ENCODE measurements at places on chromosomes 12 and 14.
A peak's percentile ranks its signal among the peaks of the same experiment; 100 is the strongest.

- DNase-seq, result no peak
Measured at GRCh38 chr12:128578045-128578444, 245.7 kb downstream of the SLC15A4 start.

DNA sequence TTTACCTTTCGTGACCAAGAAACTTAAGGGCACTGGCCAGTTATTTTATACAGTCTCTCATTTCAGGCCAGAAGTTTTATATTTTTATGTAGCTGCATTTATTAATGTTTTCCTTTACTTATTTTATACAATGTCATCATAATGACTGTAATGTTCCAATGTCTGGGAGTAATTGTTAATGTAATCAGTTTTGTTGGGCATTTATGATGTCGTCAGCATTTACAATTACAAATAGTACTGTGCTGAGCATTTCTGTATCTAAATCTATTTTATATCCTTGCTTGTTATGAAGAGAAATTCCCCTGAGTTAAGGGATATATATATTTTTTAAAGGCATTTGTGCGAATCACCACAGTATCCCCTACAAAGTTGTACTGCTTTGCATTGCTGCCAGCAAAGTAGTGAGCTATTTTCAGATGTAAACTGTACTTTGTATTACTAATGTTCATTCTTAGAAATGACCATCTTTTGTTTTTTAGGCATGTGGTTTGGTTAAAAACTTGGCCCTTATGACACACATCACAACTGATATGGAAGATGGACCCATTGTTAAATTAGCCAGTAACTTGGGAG lies 74.4 kb downstream of the POLR3B start:
- DNase-seq, result no peak

DNA sequence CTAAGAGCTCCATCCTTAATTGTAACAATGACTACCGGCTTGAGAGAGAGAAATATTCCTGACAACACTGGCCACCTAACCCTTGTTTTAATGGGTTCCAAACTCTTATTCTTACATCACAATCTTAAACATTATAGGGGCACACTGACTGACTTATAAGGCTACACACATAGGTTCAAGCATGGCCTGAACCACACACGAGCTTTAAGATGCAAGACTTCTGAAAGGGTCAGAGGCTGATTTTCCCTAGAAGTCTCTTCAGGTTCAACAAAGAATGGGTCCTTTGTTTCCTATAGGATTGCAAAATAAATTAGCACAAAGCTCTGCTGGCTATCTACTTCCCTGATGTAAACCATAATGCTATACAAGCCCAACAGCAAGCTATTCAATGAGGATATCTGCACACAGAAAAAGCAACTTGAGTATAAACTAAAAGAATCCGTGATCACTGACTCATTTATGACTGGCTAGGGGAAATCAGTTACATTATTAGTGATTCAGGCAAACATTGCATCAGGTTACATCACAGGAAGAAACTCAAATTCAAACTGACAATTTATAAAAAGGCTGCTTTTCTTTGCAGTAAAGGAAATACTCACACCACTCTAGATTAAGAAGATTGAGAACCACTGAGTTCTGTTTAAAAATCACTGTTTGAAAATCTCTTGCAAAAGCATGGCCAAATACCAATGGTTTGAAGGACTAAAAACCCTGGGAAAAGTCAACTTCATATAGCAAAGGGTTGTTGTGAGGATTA lies 8.5 kb downstream of the BTG1 start:
- DNase-seq, result no peak

DNA sequence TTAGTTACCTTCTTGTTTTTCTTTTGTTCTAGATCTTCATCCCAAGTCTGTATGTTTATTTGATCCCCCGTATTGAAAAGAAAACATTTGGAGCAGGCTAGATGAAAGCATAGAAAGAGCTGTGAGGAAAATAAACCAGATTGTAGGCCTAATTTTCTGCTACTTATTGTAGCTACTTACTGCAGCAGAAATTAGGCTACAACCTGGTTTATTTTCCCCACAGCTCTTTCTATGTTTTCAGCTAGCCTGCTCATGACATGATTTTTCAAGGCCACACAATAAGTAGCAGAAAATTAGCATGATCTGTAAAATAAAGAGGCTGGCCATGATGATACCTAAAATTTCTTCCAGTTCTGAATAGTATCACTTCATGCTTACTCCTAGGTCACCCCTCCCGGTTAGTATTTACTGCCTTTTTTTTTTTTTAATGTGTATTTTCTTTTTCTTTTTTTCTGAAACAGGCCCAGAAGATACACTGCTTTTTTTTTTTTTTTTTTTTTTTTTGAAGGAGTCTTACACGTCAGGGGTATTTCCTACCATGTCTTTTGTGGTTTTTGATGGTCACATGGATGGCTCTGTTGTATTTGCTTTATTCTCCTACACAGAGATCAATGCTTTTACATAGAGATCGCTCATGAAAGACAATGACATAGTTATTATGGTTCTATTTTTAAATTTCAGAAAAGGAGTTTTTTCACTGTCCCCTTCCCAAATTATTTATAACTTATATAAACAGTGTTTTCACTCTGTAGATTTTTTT lies 32.3 kb downstream of the BHLHE41 start:
- DNase-seq, result no peak

DNA sequence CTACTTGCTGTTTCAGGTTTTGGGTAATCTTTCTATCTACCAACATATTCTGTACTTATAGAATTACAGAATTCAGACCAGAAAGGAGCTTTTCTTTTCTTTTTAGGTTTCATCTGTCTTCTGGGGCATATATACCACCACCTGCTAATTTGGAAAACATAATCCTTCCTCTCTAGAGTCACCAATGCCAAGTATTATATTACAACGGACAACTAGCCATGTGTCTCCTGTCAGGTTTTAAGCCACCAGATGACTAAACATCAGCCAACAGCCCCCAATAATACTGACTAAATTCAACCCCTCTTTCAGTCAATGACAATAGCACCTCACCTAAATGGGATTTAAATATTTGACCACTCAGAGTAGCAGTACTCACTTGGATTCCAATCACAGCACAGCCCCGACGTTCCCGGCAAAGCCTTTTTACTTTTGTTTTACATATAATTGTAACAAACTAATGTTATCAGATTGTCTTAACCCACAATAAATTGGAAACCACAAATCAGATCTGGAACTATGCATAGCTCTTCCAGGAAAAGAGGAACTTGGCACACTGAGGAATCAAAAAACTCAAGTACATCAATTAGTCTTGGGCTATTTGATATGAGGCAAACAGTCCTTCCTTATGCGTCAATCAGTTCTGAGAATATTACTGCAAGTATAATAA lies 13.5 kb downstream of the SLC11A2 start:
- DNase-seq, result no peak

- no peak for DNase-seq
Measured at GRCh38 chr14:102711946-102712345, 65.3 kb upstream of the TRAF3 start.

DNA sequence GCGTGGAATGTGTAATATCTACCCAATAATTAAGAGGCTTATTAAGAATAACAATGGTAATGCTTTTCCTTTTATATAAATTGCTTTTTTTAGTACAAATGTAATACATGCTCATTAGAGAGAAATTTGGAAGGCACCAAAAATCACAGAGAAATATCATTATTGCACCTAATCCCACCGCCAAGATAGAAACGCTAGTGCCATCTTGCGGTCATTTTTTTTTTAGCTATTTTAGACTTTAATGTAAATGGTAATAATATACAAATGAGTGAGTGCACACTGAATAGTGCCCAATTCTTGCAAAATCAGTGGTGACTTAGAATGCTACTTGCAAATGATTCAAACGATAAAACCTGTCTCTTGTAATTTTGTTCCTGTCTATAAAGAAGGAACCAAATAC lies 576.8 kb upstream of the TMEM132C start:
- no peak for DNase-seq

- DNase-seq, result peak; percentile 42
Measured at GRCh38 chr12:113135178-113136127, at the start of gene RASAL1. Gene RASAL1 (minus strand): TSS chr12:113135761. CDS start chr12:113135462, 299 bp downstream.

- peak; percentile 79 for DNase-seq
Measured at GRCh38 chr12:7935590-7936581, at the start of gene SLC2A3. Gene SLC2A3 (minus strand): TSS chr12:7936187. CDS start chr12:7936034, 153 bp downstream.

DNA sequence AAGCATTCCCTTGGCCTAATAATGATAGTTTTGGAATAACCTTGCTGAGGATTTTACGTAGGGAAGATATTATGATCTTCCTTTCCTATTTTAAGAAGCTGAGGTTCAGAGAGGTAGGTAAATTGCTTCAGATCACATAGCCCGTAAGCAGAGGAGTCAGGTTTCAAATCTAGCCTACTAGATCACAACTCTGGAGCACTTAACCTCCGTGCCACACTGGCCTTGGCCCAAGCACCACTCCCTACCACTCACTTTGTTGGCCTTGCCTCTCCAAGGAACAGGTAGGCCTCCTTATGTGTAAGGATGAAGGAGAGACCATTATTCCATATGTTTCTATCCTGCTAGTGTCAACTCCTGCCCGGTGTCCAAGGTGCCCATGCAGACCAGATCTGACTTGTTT lies 12.4 kb upstream of the ACOT1 start:
- DNase-seq, result no peak

GRCh38 chr14:99718811-99719192 lies 34.7 kb downstream of the CYP46A1 start:
- DNase-seq, result no peak

- DNase-seq, result no peak
Measured at GRCh38 chr12:20963762-20964161, 153.3 kb downstream of the SLCO1B3 start.

- no peak for DNase-seq
Measured at GRCh38 chr12:52956987-52957386, 8.1 kb downstream of the KRT18 start.

- DNase-seq, result no peak
Measured at GRCh38 chr14:92734618-92735017, 13.8 kb downstream of the LGMN start.

- DNase-seq, result no peak
Measured at GRCh38 chr14:49992901-49993339, 100.0 kb downstream of the ARF6 start.

- DNase-seq, result no peak
Measured at GRCh38 chr14:85764822-85765221, 234.9 kb downstream of the FLRT2 start.

DNA sequence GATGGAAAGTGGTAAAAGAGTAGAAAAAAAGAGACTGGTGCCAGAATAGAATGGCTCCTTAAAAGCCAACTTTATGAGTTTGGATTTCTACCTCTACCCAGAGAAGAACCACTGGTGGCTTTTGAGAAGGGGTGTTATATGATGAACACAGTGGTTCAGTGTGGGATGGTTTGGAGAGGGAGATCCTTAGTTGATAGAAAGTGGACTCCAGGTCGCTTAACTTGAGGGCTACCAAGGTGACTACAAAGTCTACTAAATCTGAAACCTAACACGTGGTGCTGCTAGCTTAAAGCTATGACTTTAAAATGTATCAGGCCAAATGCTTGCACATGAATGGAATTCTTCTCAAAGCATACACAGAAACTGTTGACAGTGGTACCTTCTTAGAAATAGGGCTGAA lies 8.4 kb downstream of the SPTB start:
- no peak for DNase-seq

DNA sequence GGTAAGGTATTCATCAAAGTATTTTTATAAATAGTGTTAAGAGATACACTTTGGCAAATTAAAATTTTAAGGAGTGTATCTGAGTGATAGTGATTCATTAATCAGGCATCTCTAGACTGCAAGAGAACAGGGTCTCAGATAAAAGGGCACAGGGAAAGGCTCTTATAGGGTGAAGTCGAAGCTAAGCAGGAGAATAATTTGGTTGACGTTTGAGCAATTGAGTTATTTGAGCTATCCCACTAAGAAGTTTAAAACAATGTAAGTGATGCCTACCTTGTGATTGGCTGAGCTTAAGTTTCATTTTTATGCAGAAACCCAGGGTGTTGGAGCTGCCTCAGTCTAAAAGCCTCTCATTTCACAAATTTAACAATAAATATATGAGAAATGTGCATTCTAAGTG lies 125.3 kb downstream of the SLC6A15 start:
- DNase-seq, result no peak

GRCh38 chr12:124581307-124582107 lies 14.1 kb upstream of the NCOR2 start:
- DNase-seq, result no peak

- no peak for DNase-seq
Measured at GRCh38 chr12:121767525-121768016, 25.9 kb downstream of the RHOF start.

DNA sequence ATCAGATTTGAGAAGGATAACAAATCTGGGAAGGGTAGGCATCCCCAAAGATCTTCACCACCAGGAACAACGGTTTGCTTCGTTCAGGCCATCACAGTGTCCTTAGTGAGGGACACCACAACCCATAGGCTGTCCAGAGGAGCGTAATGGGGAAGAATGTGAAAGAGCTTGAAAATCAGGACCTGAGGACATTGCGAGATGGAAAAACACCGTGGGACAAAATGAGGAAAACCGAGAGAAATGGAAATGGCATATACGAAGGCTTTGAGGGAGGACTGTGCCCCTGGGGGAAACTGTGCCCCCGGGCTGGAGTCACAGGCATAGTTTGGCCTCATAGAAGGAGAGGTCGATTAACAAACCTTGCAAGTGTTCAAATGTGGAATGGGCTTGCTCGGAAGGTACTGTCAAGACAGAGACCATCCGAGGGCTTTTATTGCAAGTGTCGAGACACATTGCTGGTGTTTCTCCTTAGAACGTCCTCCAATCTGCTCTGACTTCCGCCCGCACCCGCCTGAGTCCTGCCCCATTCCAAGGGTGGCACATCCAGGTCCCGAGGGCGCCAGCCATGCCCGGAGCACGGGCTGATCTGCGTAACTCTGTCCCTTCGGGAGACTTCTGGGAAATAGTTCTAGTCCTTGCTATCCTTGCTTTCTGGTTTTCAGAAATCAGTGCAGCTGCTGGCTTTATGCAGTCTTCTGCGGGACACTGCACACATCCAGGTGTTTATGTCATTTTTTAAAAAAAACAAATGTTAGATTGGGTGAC lies 885 bp upstream of the PALS1 start:
- DNase-seq, result peak; percentile 15

GRCh38 chr12:49959685-49960473 lies 1.8 kb upstream of the AQP5 start:
- DNase-seq, result no peak

DNA sequence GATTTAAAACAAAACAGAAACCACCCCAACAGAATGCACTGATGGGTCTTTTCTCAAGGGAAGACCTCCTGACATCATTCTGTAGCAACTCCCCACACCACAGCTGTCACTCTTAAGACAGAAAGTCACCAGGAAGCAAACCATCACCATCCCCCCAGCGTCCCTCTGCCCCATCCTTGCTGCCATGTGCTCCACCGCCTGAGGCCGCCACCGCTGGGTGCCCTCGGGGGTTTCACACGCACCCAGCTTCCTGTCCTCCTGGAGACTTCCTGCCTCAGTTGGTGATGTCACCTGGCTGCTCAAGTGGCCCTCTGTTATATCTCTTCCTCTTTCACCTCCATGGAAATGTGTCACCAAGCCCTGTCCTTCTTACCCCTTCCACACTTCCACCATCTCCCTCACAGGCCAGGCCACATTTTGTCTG lies 71.4 kb upstream of the GPR68 start:
- DNase-seq, result peak; percentile 82

- DNase-seq, result no peak
Measured at GRCh38 chr12:74624201-74624600, 86.6 kb downstream of the ATXN7L3B start.

GRCh38 chr12:60279221-60279620 lies 683.4 kb downstream of the SLC16A7 start:
- no peak for DNase-seq

Measured in activated effector memory CD4-positive, alpha-beta T cell treated with Interleukin-2 at 50 U/mL for 16 hours (primary cell).